ENCODE measurements at places on chromosomes 2 and 18.
A peak's percentile ranks its signal among the peaks of the same experiment; 100 is the strongest.

- DNase-seq = no peak
Measured at GRCh38 chr18:995629-996028, 91.0 kb downstream of the ADCYAP1 start.

DNA sequence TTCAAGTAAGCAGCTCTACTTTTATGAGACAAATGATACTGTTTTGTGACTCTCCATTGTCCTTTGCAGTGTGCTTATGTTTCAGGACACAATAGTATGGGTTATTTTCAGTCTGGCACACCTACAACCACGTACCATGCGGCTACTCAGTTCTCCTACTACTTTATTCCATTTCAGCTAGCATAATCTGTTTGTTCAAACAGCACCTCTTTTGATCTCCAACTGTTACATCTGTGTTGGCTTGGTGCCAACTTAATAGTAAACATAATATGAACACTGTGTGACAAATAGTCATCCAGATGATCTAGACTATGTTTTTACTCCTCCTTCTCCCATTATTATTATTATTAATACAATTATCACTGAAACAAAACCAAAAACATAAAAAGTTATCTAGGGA, 40.5 kb downstream of the MYO3B start:
- DNase-seq = no peak

- no peak for DNase-seq
Measured at GRCh38 chr2:133568598-133568997, 335 bp upstream of the NCKAP5 start.

DNA sequence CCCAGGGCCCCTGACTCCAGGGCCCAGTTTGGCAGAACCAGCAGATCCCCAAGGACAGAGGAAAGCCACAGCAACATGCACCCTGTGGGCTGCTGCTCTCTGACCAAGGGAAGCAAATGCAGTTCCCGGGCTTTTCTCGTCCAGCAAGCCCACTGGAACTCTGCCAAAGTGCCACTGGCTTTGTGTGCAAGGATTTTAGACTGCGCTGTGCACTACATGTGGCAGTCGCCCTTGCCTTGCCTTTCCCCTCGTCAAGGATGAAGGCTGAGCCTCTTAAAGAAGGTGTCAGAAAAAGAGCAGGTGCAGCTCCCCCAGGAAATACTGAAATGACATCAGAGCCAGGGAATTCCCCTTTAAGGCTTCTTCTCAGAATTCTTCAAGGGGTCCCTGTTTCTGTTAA, 199.2 kb downstream of the TFCP2L1 start:
- no peak for DNase-seq

DNA sequence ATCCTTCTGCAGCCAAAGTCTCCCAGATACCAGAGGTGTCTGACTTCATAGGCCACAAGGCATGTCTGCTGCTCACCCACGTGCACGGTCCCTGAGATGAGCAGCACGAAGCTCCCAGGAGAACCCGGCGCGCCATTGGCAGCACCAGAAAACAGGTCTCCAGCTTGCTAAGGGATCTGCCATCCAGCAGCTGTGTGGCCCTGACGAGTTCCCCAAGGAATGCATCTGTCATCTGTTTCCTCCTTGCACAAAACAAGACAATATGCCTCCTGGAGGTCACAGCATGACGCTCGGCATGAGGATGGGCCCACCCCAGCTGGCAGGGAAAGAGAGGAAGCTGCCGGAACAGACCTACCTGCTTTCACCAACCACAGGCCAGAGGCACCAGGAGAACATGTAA, 29.2 kb downstream of the HS6ST1 start:
- DNase-seq = no peak

- no peak for DNase-seq
Measured at GRCh38 chr2:74851191-74851566, 17.3 kb downstream of the HK2 start.

- no peak for DNase-seq
Measured at GRCh38 chr2:108220942-108221541, 18.7 kb upstream of the SULT1C3 start.

DNA sequence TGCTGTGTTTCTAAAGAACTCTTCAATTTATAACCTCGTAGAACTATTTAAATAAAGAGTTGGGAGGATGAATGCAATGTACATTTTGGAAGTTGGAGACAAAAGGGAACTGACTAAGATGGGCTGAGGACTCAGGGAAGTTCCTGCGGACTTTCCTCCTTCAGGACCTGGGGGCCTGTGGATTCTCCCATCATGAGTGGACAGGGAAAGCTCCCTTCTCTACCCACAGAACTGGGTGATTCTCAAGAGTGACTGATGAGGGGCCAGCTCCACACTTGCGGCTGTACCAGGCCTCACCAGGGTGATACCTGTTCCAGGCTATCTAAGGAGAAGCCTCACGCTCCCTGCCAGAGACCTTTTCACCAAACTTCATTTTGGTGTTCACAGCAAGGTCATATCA, 143.8 kb upstream of the APCDD1 start:
- no peak for DNase-seq

DNA sequence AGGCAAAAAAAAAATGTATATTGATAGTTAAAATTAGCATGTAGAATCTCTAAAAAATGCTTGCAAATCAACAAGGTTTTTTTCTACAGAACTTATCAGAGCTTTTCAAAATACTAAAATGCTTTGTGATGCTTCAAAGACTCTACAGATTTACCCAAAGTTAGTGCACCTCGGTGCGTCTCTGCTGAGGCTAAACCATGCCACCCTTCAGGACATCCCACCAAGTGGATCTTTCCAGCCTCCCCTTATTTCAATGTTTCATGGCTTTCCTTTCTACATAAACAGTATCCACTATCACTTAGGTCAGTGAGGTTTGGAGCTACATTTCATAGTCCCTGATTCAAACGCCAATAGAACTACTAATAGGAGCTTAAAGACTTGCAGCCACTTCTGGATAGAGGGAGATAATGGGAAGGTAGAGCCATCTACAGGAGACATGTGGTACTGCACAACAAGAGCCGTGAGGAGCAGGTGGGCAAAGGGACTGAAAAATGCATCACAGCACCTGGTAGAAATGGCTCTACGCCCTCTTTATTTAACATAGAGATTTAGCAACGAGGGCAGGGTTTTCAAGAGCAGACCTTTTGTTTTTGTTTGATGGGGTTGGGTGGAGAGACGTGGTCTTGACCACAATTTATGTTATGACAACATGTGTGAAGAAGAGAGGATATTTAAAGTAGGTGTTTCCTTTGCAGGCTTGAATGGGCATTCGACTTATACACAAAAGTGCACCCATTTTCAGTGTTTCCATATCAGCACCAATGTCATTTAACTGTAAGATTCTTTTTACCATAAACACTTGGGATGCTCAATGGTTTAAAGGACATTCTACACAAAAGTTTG, 56.1 kb upstream of the SLC35G4 start:
- DNase-seq = peak; percentile 18

DNA sequence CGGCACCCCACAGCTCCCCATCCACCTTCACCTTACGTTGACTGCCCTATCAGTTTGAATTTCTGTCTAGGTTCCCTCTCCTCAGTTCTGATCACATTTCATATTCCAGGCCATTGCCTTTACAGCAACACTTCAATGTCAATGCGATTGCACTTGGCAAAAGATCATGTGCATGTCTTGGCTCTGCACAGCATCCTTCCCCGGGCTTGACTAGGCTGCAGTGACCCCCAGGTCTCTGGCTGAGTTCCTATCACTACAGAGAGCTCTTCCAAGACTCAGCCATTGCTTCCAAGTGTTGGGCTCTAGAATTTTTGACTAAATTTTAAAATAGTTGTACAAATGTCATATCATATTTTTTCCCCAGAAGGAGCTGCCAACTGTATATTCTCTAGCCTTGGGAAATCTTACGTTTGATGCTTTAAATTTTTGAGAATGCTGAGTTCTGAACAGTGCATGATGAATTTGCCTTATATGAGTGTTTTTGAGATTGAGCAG, 103.8 kb upstream of the NEDD4L start:
- DNase-seq = no peak

DNA sequence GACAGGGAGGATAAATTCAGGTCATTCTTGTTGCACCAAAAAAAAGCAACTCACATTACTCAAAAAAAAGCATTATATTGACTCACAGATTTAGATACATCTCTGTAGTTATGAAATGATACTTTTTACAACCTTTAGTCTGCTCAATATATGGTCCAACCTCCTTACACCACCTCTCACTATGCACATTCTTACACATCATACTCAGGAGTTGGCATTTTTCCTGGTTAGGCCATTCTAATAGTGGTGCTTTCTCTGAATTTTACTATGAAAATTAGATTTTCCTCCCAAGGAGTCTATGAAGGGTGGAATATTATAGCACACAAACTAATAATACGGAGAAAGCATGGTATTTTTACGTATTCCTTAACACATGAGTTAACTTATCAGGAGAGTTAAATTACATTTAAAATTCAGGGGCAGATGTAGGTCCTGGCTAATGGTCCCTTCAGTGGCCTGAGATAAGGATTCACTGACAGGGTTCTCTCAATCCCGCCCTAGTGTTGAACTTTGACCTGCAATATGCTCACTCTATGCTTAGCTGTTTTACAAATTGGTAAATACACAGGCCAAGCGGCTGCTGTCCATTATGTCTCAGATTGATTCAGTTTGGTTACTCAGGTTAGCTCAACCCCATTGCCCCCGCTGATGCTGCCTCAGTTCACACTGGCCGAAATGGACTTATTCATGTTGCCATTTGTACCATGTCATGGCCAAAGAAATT, 153.6 kb downstream of the NCKAP5 start:
- DNase-seq = no peak

DNA sequence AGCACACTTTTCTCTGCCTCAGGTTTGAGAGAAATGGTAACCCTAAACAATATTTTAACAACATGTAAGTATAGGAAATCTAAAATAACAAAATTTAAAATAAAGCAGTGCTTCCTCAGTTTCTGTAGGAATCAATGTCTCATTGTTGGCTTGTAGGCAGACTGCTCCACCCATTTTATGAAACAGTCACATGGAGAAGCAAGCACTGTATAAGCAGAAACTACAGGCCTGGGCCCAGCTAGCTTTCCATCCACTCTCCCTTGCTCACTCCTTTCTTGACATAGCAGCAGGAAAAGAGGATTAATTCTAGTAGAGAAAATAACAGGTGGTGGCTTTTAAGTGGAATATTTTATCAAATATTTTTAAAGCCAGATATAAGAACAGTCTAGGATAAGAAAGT, 97.2 kb downstream of the PLEKHM3 start:
- no peak for DNase-seq

DNA sequence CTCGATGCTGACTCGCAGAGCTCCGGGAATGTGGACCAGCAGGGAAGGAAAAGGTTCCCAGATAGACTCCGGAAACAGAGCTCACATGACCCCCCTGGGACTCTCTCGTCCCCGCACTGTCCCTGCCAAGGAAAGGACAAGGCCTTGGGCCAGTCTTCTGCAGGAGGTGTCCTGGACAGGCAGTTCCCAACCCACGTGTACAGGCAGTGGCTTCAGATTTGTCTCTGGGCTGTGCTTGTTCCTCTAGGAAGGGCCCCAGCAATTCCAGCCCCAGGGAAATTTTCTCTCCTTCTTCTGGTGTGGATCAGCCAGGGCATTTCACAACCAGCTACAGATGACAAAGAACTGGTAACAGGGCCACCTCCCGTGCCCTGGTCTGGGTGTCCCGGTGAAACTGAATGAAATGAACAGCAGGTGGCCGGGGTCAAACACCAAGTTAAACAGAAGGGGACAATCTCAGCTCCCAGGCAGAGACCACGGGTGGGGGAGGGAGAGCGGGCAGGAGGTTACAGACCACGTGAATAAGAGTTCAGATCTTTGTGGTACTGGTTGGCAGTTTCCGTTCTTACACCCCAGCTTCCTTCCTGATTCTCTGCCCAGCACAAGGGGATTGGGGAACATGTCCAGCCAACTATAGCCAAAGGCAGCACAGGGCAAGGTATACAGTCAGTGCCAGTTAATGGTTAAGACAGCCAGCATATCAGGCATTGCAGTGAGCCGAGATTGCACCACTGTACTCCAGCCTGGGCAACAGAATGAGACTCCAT, 52.2 kb upstream of the CAB39 start:
- no peak for DNase-seq

All from AG09319 (cell line).